IMR-90 (cell line): ENCODE measurements at places on chromosomes 13 and 19. TPM values are rescaled to one million over a fixed set of nuclear protein-coding genes. Genes with fewer than 3 reads are reported as not detected.

Gene CATSPERD
- not detected in 2 replicates for total RNA-seq

Gene MATK
- total RNA-seq: not detected in 2 replicates

Gene ZNF134
- 31.0 and 31.1 TPM in 2 replicates for total RNA-seq

Gene ZNF101
- 7.3 and 8.3 TPM in 2 replicates for total RNA-seq

Gene ZBTB7A
- total RNA-seq: 3.2 and 4.2 TPM in 2 replicates

Gene ATP4A
- total RNA-seq: not detected in 2 replicates

Gene PEX11G
- total RNA-seq: 0.72 and 1.1 TPM in 2 replicates

Gene DNAJC15
- 7.0 and 12.5 TPM in 2 replicates for total RNA-seq

Gene LIM2
- not detected in 2 replicates for total RNA-seq

Gene CACNA1A
- 5.3 and 5.9 TPM in 2 replicates for total RNA-seq

Gene GJA3
- total RNA-seq: 2.7 and 3.6 TPM in 2 replicates

Gene OLFM2
- total RNA-seq: 2.2 and 2.7 TPM in 2 replicates

- no peak for DNase-seq
Observed at GRCh38 chr13:52600666-52601065, 41.6 kb upstream of the HNRNPA1L2 start.

- no peak for DNase-seq
Observed at GRCh38 chr13:46382224-46382623, 4.8 kb downstream of the RUBCNL start.

DNA sequence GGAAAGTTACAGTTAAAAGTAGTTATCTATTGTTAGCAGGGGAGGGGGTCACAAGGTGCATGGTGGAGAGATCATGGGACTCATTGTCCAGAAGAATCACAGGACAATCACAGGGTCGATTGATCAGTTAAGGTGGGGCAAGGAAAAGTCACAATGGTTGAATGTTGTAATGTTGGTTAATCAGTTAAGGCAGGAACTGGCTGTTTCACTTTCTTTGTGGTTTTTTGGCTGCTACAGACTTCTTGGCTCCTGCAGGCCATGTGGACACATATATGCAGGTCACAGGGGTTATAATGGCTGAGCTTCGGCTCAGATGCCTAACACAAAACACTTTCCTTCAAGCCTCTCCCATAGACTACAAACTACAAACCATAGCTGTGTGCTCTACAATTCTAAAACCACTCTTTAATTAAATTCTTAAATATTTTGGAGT, 6.9 kb upstream of the ZNF431 start:
- DNase-seq: no peak

DNA sequence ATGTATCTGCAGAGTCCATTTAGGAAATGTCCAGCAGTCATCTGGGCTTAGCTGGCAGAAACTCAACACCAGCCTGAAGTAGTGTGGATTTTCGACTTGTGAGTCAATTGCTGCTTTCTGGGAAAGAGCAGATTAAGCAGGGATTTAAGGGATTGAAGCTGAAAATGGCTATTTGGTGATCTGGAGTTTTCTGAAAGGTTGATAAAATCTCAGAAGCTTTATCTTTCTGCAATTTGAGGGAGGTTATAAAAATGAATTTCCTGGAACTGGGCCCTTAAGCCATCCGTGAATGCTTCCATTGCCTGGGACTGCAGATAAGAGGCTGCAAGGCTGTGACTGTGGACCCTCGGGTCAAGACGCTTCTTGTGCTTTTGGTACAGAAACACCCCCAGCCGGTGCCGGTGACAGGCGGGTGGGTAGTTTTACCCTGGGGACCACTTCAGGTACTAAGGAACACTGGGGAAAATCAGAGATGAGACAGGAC, 61.5 kb downstream of the COL4A1 start:
- DNase-seq: peak; percentile 76

DNA sequence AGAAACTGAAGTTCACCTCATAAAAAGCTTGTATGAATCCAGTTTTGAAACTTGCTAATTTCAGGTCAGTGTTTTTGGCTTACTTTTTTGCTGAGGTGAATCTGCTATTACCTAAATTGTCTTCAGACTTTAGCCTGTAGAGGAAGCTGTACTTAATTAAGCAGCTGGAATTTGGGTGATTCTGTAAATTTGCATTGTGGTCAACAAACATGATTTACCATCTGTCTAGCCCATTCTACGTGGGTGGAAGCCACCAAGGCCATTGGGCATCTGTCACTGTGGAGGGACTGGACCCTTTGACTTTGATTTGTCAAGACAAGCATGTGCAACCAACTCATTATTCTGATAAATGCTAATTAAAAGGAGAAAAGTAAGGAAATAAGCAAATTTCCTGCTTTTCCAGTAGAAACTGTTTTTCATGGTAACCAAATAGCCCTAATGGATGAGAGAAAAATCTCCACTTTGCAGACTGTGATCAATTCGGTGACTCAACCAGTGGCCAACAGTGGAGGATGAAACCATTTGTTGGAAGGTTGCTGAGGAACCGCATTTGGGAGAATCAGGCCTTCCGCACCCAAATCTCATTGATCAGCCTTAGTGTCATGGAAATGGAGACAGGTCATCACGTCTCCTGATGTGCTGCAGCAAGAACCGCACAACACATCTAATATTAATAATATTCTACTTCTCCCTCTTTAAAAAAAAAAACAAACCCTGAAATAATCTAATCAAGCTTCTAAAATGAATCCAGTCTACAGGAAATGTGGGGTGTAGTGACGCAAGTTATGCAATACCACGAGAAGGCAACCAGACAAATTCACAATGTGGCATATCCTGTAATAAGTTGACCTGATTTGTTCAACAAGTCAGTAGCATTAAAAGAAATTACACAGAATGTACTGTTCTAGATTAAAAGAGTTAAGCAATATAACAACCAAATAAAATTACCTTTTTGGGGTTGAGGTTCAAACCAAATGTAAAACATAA, 54.3 kb downstream of the GARRE1 start:
- DNase-seq: no peak

DNA sequence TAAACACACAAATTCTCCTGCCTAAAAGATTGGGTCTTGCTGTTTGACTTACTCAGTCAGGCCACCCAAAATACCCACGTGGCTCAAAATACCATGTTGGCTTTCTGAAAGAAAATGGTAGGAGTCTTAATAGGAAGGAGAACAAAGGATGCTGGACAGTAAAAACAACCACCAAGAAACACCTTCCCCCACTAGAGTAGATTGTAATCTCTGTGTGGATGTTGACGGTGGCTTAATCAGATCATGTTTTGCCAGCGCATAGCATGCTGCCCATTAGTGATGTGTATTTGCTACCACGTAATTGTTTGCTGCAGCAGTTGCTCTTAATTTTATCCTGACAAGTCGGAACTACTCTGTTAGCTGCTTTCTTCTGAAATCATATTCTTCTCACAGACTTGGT, 1229.3 kb upstream of the SLC10A2 start:
- DNase-seq: no peak

DNA sequence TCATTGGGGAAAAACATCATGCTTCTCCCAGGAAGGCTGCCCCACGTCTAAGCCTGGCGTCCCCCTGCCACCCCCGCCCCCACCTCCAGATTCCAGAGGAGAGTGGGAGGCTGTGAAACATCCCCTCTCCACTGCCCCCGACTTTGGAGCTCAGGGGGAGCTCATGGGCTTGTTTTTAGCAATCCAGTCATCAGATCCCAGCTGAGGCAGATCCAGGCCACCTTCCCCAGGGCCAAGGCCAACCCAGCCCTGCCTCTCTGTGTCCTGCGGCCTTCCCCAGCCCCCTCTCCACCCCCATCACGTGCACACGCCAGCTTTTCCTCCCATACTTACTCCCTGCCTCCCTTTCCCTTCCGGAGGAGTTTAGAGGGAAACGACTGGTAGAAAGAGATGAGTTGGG, 38.8 kb downstream of the SHISA2 start:
- no peak for DNase-seq

DNA sequence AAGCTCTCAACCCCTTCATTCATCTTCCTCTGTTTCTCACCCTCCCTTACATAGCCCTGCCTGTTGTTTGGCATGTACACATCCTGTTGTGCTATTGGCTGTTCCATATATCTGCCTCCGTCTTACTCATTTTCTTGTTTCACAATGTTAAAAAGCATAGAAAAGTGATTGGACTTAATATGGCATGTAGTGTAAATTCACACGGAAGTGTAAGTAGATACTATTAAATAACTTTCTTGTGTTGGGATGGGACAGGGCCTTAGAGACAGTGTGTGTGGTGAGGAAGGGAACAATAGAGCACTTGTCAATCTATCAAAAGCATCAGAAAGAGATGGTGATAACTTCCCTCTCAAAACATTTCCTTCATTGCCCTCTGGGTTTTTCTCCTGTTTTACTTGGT, 12.3 kb downstream of the LMO7 start:
- DNase-seq: no peak

DNA sequence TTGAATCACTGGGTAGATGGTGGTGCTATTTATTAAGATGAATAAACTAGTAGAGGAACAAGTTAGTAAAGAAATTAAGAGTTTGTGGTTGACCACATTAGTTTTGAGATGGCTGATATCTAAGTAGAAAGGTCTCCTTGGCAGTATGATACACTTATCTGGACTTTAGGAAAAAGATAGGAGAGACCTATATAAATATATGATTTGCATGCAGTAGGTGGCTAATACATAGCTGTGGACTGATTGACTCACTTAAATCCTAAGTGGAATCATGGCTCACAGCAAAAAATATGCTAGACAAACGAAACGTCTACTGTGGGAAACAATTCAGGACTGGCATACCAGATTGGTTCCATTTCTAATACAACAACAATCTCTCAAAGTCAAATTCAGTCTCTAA, 92.0 kb downstream of the CAB39L start:
- DNase-seq: peak; percentile 94

DNA sequence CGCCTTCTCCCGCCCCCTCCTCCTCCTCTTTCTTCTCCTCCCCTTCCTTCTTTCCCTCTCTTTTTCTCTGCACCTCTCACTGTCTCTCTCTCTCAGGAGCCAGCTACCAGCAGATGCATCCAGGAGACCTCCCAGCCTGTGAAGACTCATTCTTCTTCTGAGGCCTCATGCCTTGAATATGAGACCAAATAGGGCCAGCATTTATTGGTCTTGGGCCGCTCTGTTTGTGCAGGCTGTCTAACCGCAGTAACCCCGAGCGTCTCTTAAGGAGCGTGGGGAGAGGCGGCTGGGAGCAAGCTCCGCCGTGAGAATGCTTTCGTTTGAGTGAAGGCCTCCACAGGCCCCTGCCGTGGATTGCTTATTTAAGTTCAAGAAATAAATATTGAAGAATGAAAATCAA, 167.0 kb downstream of the NUFIP1 start:
- DNase-seq: no peak

- DNase-seq: no peak
Observed at GRCh38 chr19:439167-439900, 21.5 kb downstream of the SHC2 start.

DNA sequence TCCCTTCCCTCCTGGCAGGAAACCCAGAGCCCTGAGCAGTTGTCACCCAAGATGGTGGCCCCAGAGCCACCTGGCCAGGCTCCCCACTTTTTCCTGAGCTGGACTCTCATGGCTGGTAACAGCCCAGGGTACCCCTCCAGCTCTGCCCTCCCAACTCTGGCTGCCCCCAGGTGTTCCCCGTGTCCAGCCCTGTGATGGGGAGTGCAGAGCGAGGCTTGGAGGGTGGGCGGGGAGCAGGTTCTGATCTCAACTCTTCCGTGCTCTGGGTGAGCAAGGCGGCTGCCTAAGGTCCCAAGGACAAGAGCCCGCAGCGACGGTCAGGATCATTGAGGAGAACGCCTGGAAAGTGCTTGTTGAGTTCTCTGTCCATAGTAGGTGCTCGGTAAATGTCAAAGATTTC, 54.7 kb upstream of the GAS6 start:
- DNase-seq: no peak

DNA sequence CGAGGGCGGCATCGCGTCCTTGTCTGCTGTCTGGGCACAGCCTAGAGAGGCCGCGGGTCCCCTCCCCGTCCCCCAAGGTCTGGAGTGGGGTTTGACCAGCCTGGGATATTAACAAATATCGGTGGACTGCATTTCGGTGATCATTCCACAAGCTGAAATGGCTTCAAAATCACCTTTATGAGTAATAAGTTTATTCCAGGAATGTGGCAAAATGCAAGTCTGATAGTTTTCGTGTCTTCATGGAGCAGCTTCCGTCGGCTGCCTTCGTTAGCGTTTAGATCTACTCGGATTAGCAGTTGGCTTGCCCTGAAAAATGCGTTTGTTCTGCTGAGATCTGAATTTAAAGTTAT, 1.1 kb upstream of the GJA3 start:
- no peak for DNase-seq

GRCh38 chr13:60887711-60888110, 490.7 kb downstream of the TDRD3 start:
- DNase-seq: no peak

GRCh38 chr13:29901710-29902631, 51.6 kb upstream of the UBL3 start:
- DNase-seq: peak; percentile 97

- DNase-seq: peak; percentile 61
Observed at GRCh38 chr19:43534816-43535761, 2.1 kb downstream of the ZNF575 start.

- DNase-seq: no peak
Observed at GRCh38 chr19:33622809-33623511, 1.2 kb downstream of the CHST8 start.

- no peak for DNase-seq
Observed at GRCh38 chr13:51833980-51834379, 11.0 kb downstream of the TMEM272 start.

DNA sequence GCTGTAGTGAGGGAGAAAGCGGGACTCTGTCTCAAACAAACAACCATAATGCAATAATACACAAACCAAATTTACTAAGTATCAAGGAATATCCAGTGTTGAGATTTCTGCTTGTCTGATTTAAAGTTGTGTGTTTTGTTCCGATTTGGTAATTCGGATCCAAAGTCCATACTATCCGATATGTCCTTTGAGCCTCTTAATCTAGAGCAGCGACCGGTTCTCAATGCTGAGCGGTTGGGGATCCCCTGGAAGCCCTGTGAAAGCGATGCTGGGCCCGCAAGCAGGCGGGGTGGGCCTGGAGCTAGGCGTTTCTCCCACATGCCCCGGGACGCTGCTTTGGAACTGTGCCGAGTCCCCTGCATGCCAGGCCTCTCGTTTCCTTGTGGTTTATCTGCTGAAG, 20.2 kb downstream of the C19orf44 start:
- no peak for DNase-seq

DNA sequence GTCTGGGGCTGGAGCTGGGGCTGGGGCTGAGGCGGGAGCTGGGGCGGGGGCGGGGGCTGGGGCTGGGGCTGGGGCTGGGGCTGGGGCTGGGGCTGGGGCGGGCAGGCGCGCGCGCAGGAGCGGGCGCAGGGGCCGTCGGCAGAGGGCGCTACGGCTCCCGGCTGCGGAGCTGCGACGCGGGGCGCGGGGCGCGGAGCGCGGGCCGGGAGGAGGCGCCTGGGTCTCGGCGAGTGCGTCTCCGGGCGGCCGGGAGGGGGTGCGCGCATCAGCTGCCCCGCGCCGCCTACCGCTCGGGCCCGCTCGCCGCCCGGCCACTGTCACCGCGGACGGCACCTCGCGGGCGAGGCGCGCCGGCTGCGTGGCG, 422 bp upstream of the MTUS2 start:
- peak; percentile 32 for DNase-seq
